ENCODE measurements at places on chromosomes 1 and 21.

GRCh38 chr1:172654535-172654934, 4.4 kb upstream of the FASLG start:
- DNase-seq, result no peak

DNA sequence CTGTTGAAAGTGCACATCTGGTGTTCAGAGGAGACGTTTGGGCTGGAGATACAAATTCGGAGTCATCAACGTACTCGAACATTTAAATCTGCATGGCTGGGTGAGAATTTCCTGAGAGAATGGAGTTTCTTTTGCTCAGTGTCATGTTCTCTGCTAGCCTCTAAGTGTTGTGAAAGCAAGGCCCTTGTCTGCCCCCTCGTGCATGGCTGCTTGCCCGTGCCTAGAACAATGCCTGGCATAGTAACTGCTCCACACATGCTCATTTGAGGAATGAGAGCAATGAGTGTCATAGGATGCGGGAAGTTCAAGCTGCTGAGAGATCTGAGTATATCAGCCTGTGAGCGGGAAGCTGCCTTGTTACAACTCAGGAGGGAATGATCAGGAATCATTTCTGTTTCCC, 171.1 kb upstream of the CSF3R start:
- no peak for DNase-seq

DNA sequence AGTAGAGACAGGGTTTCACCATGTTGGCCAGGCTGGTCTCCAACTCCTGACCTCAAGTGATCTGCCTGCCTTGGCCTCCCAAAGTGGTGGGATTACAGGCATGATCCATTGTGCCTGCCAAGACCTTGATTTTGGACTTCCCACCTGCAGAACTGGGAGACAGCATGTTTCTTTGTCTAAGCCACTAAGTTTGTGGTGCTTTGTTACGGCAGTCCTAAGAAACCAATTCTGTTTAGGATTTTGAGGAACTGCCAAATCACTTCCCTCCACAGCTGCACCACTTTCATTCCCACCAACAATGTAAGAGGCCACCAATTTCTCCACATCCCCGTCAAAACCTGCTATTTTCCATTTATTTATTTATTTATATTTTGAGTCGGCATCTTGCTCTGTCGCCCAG, 46.1 kb downstream of the CHAF1B start:
- DNase-seq, result no peak

- no peak for DNase-seq
Measured at GRCh38 chr1:56948403-56949023, 17.3 kb downstream of the C8B start.

- no peak for DNase-seq
Measured at GRCh38 chr1:84141182-84142003, 2.7 kb upstream of the PRKACB start.

GRCh38 chr1:46539972-46540371, 11.5 kb downstream of the KNCN start:
- DNase-seq, result no peak

- no peak for DNase-seq
Measured at GRCh38 chr21:41611966-41612606, 104.1 kb upstream of the TMPRSS2 start.

DNA sequence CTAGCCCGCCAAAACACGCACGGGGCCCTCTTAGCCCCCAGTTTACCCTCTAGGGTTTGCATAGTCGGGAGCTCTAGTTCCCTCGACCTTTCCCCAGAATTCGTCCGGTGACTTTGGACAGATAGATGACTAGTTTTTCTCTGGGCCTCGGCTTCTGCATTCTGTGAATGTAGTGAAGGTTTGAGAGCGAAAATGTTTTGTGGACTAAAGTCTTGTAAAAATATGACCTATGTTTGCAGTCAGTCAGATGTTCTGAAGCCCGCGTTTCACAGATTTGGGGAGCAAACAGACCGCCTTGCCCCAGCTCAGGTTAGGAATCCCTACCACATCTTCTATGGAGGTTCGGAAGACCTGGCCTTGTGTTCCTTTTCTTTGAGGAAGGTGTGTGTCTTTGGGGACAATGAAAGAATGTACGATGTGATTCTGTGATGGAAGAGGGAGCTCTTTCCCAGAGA, 401 bp downstream of the UQCRH start:
- no peak for DNase-seq

- no peak for DNase-seq
Measured at GRCh38 chr1:169043823-169044222, 62.7 kb upstream of the ATP1B1 start.

DNA sequence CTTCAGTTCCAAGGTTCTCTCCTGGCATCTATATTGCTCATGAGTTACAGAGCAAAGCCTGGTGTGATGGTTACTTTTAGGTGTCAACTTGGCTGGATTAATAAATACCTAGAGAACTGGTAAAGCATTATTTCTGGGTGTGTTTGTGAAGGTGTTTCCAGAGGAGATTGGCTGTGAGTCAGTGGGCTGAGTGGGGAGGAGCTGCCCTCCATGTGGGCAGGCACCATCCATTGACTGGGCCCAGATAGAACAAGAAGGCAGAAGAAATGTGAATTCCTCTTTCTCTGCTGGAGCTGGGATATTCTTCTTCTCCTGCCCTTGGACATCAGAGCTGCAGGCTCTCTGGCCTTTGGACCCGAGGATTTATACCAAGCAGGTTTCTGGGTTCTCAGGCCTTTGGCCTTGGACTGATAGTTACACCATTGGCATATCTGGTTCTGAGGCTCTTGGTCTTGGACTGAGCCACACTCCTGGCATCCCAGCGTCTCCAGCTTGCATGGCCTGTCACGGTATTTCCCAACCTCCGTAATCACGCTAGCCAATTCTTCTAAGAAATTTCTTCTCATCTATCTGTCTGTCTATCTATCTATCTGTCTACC, 44.5 kb downstream of the B3GALT5 start:
- no peak for DNase-seq

DNA sequence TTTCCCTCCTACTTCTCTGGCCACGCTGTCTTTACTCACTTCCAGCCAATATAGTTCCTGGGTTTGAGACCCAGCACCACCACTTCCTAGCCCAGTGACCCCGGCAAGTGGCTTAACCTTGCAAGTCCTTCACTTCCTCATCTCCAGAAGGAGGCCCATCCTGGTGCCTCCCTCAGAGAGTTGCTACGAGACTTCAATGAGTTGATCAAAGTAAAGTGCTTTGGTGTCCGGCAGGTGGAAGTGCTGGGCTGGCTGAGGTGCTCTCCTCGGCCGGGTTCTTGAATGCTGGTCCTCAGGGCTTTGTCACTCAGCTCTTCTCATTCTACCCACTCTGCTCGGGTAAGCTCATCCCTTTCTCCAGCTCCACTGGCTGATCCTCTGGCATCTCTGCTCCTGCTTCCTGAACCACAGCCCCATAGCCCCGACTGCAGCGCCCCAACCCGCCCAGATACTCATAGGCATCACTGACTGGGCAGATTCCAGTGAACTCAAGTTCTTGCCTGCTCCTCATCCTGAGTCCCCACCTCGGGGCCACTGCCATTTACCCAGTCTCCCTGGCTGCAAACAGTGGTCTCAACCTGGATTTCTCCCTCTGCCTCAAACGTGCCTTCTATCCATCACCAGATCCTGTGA, 75.8 kb upstream of the WNT4 start:
- DNase-seq, result no peak

GRCh38 chr21:42746593-42747275, 93.3 kb downstream of the PDE9A start:
- peak; percentile 4 for DNase-seq

DNA sequence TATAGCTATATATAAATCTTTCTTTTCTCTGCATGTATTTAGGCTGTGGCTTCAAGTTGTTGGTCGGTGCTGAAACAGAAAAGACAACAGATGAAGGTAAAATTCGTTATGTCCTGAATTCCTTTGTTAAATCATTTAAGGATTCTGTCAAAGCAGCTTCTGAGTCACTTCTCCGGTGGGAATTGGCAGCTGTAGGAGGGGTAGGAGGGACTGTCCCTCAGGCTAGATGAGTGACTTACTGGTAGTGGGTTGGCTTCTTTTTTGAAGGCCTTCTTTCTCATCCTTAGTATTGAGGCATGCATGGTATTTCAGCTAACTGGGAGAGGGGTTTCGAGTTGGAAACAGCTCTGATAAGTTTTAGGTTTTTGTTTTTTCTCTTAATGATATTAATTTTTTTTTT, 22.1 kb upstream of the NEXN start:
- DNase-seq, result no peak
